Hippocampal formation (tissue), 2 donors: ENCODE measurements at places on chromosomes 16 and 17.

- no peak for DNase-seq
These were observed 5.7 kb upstream of the CHST4 start for GRCh38 chr16:71520550-71520949.

DNA sequence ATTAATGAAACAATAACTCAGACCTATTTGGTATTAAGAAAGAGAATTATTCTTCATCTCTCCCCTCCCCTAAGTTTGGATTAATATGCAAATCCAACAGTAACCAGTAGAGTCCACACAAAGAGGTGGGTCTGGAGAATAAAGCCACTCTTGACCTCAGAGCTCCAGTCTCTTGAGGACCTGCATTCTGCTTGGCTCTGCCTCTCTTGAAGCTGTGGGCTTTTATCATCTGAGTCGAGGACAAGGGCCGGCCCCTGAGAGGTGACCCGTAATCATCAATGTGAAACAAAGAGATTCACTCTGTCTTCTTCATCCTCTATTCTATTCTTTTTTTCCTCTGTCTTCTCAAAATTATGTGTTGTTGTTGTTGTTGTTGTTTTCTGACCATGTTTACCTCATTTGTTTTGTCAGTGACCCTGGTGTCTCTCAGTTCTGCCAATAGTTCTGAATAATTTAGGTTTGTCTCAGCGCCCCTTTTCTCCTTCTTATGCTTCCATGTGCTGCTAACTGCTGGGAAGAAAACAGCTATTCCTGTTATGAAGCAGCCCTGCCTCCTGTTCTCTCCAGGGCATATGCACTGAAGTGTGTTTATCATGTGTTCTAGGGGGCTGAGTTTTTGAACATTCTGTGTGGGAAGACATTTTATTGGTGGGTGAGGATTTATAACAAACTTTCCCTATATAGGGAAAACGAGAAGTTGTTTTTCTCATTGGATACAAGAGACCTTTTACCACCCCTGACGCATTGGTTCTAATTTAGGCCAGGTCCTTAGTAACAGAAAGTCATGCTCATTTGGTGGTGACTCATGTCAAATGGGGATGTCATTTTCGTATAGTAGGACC, 135.8 kb downstream of the TRIM37 start:
- DNase-seq: no peak

DNA sequence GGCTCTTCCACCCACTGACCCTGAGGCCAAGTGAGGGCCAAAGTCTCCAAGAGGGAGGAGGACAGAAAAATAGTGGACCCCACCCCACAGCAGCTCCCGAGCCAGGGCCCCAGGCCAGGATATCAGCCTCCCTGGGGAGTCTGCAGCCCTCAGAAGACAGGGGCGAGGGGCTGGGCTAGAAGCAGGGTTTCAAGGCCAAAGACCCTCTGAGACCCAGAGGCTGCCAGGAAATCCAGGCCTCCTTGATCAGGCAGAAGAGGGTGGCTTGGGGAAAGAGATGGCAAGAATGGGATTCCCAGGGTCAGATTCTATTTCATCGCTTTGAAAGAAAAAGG, 156.1 kb downstream of the ZNF423 start:
- DNase-seq: no peak

GRCh38 chr16:2040787-2041522, 6.7 kb downstream of the NTHL1 start:
- no peak for DNase-seq

GRCh38 chr16:2777903-2778629, 986 bp upstream of the ELOB start:
- peak; percentile 47 for DNase-seq

- no peak for DNase-seq
These were observed 61.4 kb downstream of the AMFR start for GRCh38 chr16:56363781-56364565.

GRCh38 chr17:59160157-59161025, 4.8 kb downstream of the PRR11 start:
- DNase-seq: no peak

GRCh38 chr17:49285716-49286115, 55.1 kb upstream of the PHOSPHO1 start:
- DNase-seq: no peak

GRCh38 chr16:3101018-3101840, 2.1 kb upstream of the ZSCAN10 start:
- no peak for DNase-seq

DNA sequence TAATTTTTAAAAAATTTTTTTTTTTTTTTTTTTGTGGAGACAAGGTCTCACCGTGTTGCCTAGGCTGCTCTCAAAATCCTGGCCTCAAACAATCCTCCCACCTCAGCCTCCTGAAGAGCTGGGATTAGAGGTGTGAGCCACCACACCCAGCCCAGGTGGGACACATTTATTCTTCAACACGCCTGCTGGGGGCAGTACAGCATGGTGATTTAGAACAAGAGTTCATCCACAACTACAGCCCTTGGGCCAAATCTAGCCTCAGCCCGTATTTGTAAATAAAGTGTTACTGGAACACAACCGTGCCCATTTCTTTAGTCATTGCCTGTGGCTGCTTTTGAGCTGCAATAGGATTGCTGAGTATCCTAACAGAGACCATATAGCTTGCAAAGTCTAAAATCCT, 92.8 kb downstream of the KATNIP start:
- DNase-seq: no peak

DNA sequence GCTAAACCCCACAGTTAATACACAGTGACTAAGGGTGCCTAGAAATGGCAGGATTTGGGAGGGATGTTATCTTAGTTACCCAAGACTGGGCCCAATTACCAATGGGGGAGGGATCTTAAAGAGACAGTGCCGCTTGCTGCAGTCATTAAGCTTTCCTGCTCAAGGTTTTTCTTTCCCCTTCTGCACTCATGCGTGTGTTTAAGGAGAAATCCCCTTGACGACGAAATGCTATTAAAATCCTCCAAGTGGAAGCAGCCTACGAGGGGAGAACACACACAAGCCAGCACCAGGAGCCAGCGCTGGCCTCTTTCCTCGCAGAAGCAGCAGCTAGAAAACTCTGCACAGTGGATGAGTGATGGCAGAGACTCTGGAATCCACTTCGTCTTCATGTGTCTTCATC, 22.0 kb downstream of the SALL1 start:
- no peak for DNase-seq

DNA sequence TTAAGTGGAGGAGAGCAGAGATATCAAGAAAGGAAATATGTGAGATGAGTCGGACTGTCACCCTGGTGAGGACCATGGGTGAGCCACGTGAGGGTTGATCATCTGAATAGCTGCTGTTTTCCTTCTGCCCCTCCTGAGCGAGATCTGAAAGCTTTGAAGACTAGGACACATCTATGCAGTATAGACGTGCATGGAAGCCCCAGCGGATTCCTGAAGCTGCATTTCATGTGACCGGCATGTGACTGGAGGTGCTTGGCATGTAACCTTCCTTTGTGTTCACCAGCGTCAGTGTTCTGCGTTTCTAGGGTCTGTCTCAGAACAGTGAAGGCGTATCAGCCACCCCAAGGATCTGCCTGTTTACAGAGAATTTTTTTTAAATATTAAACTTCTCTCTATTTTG, 75.1 kb downstream of the MSI2 start:
- DNase-seq: no peak

- no peak for DNase-seq
These were observed 26.5 kb upstream of the CES5A start for GRCh38 chr16:55901566-55902217.

GRCh38 chr17:10640475-10640874, 16.6 kb downstream of the MYH3 start:
- no peak for DNase-seq

- no peak for DNase-seq
These were observed 173.2 kb upstream of the FOXF1 start for GRCh38 chr16:86337138-86337537.

DNA sequence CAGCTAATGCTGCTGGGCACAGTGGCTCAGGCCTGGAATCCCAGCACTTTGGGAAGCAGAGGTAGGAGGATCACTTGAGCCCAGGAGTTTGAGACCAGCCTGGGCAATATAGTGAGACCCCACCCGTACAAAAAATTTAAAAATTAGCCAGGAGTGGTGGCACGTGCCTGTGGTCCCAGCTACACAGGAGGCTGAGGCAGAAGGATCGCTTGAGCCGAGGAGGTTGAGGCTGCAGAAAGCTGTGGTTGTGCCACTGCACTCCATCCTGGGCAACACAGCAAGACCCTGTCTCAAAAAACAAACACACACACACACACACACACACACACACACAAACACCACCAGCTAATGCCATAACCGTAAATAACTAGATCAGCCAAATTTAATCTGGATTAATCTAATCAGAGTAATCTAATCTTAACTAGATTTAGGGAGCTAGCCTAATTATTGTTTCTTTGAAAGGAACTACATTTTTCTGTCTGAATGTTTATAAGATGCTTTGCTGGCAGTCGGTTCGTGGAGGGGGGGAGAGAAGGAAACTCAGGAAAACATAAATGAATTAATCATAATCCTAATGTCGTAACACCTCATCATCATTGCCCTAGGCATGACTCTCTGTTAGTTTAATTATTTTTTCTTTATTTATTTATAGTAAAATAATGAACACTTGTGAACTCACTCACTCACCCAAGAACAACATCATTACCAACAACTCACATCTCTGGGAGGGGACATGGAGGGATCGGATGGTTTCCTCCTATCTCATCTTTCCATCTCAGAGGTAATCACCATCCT, 12.5 kb upstream of the RBBP6 start:
- DNase-seq: no peak

- no peak for DNase-seq
These were observed 265.9 kb downstream of the SLC39A11 start for GRCh38 chr17:72826602-72827001.

- no peak for DNase-seq
These were observed 101.7 kb downstream of the RPTOR start for GRCh38 chr17:80646328-80646727.

DNA sequence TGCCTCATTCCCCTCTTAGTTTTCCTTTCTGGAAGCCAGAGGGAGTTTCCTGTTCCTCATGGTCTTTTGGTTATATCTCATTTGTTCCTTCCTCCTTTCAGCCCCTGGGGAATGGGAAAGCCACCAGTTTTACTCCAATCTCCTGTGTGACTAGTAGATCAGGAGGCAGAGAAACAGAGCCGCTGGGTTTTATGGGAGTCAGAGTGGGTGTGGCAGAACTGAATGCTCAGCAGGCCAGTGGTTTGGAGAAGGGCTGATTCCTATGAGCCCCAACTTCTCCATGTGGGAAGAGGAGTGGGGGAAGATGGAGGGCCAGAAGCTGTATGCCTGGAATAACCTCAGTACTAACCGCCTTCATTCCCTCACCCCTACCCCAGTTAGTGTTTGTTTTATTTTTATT, 4.1 kb downstream of the DNAH2 start:
- DNase-seq: no peak

DNA sequence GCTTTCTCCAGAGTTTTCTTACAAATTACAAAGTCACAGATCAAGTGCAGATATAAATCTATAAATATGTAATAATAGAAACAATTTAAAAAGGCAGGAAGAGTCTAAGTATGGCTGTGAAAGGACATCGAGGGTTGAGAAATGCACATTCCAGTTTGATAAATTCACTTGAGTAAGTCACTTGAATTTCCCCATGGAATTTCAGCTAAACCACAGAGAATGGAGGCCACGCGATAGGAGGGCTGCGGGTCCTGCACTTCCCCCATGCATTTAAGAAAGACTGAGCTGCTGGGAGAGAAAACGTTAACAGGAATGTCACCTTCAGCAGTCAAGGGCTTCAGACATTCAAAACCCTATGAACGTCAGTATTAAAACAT, 6.1 kb upstream of the MXRA7 start:
- DNase-seq: no peak

GRCh38 chr17:13152501-13152900, 134.7 kb upstream of the ELAC2 start:
- no peak for DNase-seq

DNA sequence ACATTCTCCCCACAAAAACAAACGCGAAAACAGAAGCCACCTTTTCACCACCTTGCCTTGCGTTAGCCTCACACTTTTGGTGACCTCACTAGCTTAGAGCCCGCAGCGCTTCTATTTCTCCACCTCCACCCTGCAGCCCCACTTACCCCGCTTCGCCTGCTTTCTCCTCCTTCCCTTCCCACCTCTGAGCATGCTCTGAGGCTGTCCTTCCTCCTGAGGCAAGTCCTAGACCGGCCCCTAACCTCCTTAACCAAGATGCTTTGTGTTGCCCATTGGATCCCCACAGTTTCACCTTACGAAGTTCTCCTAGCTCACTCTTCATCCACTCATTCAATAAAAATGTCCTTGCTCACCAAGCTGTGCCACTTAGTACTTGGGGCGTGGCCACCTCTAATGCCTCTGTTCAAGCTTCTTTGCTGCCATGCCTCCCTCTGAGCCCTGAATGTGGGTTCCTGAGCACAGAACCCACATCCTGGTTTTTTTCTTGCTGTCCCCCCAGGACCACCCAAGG, 1.3 kb downstream of the GNGT2 start:
- no peak for DNase-seq

DNA sequence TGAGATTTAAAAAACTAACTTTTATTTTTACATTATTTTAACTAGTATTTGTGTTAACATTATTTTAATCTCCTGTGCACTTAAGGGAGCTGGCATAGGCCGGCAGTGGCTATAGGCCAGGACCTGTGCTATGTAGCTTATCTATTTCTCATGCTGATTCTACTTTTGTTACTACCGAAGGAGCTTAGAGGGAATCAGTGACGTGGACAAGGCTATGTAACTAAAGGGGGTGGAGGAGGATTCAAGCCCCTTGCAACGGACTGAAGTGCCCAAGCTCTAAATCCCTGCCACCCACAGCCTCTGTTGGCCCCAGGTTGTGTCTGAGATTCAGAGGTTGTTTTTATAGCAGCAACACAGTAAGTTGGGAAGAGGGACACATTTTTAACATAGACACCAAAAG, 356.4 kb downstream of the WWOX start:
- DNase-seq: no peak

DNA sequence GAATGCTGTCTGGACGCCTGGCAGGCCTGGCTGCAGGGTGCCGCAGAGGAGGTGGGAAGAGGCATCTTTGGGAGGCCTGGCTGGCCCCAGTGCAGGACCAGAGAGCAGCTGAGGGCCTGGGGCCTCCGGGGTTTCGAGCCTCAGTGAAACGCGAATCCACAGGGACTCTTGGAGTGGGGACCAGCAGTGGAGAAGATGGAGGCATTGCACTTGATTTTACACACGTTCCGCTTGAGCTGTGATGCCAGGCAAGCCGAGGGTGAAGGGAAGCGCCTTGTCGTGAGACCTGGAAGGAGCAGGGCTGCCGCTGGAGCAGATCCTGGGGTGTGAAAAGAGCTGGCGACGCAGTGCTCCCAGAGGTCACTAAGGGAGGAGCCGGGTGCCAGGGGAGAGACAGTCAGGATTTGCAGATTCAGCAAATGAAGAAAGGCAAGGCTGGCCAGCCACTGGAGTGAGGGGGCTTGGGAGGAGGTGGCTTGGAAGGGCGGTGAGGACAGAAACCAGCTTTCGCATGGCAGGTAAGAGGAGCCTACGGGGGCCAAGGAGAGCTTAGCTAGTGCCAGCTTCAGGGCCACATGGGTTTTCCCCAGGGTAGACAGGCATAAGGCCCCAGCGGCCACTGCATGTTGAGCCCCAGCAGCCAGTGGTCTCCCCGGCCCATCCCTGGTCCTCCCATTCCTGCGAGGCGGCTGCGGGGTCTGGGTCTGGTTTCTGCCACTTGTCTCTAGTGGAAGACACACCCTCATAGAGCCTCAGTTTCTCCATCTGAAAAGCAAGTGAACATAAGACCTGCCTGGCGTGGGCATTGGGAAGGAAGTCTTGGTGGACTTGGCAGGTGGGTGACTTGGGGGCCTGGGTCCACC, 175.2 kb upstream of the CHMP6 start:
- no peak for DNase-seq

GRCh38 chr17:81140695-81141094, 24.6 kb upstream of the PVALEF start:
- no peak for DNase-seq
